ENCODE measurements at places on chromosomes 5 and 9.
A peak's percentile ranks its signal among the peaks of the same experiment; 100 is the strongest.

DNA sequence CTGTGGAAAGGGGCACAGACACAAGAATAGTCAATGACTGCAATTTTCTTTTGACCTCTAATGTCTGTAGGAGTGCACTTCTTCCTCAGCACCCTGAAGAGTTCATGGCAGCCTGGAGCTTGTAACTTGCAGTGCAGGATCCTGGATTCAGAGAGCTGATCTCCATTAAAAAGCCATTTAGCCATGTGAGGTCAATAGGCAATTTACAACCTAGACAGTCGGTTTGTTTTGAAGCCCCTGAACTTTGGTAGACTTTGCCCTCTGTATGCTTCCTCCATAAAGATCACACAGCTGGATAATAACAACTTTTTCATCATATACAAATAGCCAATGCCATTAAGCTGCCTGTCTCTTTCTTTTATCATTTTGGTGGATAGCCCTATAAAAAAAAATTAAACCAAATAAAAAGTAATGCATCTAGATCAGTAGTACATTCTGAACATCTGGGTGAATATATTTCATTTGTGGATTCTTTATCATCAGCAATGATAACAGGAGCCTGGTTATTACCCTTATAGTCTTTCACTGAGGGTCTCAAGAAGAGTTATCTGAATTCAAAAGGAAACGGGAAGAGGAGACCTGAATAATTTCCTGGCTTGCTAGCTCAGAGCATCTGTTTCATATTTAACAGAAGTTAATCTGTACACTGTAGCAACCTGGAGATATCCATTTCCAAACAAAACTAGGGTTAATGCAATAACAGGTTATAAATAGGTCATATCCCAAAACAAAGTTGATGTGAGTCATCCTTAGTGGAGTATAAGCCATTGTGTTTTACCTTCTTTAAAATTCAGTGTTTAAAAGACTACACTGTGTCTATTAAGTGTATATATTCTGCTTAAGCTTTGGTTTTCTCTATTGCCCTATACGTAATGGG is 193.8 kb upstream of the ACTBL2 start:
- DNase-seq: no peak

- no peak for DNase-seq
These were observed 626.4 kb upstream of the NUDT12 start for GRCh38 chr5:104189031-104189430.

DNA sequence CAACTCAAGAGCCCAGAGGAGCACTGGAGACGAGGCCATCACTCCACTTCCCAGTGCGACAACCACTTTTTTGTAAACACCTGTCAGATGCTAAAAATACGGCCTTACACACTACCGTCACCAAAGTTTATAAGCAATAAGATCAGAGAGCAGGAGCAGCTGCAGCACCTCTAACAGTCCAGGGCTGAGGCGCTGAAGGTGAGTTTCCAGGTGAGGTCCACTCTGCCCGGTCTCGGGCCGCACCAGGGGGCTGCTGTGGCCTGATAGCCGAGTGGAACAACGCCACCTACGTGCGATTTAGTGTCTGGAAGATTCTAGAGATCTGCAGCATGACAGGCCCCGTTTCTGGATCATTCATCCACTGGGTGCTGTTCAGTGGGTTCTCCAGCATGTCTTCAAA is 25.8 kb upstream of the CAMSAP1 start:
- DNase-seq: no peak

GRCh38 chr9:76414661-76415060 is 20.4 kb upstream of the RFK start:
- DNase-seq: no peak

GRCh38 chr5:74476046-74476818 is 164.3 kb downstream of the ENC1 start:
- DNase-seq: no peak

GRCh38 chr9:92605224-92605623 is 64.7 kb downstream of the IPPK start:
- DNase-seq: no peak

- DNase-seq: no peak
These were observed 7.7 kb downstream of the SPINK9 start for GRCh38 chr5:148343046-148343407.

GRCh38 chr5:146516151-146516475 is at the start of gene GPR151:
Gene GPR151 (minus strand): TSS chr5:146516190. CDS start chr5:146516113, 77 bp downstream.
- DNase-seq: no peak

- DNase-seq: no peak
These were observed 1.5 kb downstream of the PIP5K1B start for GRCh38 chr9:68706363-68707201.

DNA sequence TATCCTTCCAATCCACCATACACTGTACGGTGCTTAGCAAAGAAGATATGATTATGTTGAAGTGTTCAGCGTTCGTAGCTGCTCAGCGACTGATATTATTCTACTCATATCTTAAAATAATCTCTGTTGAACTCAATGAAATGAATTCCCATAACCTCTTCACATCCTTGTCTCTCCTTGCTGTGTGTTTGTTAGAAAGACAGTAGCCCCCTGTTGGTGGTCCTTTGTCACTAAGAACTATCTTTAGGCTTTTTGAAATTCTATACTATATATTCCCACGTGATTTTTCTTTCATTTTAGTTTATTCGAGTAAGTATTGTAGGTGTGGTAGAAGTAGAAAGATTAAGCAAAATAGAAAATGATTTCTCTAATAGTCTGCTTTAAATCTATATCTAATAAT is 762.8 kb upstream of the WWC1 start:
- no peak for DNase-seq

- DNase-seq: no peak
These were observed 242.1 kb downstream of the HCN1 start for GRCh38 chr5:45454114-45454513.

DNA sequence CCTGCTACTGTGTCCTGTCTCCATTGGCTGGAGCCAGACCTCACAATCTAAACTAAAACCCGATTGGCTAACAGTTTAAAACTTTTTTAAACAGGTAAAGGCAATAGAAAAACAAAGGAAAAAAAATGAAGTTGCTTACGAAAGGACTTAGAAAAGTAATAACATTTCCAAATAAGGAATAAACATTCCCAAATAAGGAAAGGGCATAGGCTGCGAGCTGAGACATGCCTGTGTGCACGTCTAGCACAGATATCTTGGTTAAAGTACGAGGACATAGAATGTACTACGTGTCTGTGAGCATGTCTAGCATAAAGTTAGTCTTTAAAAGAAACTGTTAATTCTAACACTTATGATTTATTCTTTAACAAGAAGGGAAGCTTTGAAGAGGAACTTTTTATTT is 15.3 kb upstream of the FAM120A start:
- no peak for DNase-seq

DNA sequence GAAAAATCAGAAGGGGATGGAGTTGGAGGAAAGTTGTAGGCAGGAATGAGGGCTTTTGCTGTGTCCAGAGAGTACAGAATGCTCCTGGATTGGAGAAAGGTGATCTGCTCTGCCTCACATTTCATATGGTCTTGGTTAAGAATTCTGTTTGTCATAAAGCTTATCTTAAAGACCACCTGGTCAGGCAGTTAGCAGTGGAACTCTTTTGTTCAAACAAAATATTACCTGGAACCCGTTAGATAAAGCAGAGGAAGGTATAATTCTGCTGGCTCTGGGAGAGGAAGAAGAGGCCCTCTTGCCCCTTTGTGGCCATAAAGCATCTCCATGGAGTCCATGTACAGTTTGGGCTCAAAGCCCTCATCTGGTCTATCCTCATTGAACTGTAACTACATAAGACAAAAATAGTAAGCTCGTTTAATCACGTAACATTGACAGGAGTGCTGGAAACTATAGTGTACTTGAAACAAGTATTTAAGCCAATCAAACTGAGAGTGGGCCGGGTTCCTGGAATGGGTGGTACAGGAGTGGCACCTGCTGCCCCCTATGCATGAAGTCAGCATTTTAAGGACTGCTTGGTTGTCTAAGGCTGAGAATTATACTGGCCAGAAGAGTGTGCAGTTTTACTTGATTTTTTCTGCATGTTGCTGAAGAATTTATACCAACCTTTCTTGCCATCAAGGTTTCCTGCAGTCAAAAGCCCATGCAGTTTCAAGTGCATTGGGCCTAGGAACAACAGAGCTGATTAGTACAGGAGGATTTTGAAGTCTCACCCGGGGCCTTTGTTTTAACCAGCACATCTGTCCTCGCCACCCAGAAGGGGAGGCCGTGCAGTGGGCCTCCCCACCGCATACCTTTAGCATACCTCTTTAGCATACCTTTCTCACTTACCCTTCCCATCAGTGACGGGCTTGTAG is 39.9 kb downstream of the STXBP1 start:
- no peak for DNase-seq

GRCh38 chr9:133347515-133347984 is 381 bp downstream of the MED22 start:
- no peak for DNase-seq

GRCh38 chr9:128034821-128035652 is 32.1 kb downstream of the NAIF1 start:
- DNase-seq: peak; percentile 85

DNA sequence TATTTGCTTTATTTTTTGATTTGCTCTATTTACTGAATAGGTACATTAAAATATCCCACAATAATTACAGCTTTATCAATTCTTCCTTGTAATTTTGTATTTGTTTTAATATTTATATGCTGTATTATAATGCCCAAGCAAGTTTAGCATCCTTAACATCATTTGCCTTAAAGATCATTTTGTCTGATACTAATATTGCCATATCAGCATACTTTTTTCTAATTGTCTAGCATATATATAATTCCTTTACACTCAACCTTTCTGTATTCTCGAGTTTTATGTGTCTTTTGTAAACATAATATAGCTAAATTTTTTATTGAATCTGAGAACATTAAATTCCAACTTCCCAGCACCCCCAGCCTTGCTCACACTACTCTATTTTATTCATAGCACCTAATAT is 64.7 kb downstream of the P4HA2 start:
- DNase-seq: no peak

- DNase-seq: no peak
These were observed 342.2 kb downstream of the ARHGEF28 start for GRCh38 chr5:73968246-73968645.

GRCh38 chr5:95076395-95077185 is 208.3 kb downstream of the MCTP1 start:
- no peak for DNase-seq

- no peak for DNase-seq
These were observed 118.5 kb downstream of the DAB2IP start for GRCh38 chr9:121769939-121770338.

DNA sequence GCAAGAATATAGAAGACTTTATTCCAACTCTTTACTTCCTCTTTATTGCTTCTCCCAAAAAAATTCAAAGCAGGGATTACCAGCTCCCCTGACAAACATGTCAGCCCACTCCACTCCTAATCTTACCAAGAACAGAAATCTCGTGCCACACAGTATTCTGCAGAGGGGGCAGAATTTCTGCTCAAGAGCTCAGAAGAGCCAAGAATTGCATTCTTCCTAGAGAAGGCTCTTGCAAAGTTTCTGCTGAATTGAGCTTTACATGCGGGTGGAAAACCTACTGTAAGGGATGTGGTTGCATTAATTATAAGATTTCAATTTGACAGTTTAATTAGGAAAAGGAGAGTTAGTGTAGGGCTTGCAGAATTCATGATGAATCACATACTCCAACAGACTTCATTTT is 428.5 kb downstream of the CETN3 start:
- DNase-seq: no peak

DNA sequence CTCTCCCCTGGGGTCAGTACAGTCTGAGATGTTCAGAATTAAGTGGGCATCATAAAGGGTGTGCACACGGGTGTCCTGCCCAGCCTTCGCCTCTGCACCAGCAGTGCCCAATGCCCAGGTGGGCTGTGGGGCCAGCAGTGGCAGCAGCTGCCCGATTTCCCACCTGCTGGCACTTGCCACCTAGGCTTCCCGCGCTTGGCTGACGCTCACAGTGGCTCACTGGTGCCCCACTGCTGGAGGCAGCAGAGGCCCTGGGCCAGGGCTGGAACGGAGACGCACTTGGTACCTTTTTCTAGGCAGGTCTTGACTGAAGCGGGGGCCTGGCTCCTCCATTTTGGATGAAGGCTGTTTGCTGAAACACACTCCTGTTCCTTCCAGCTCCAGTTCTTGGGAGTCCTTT is 17.0 kb downstream of the MRNIP start:
- no peak for DNase-seq

DNA sequence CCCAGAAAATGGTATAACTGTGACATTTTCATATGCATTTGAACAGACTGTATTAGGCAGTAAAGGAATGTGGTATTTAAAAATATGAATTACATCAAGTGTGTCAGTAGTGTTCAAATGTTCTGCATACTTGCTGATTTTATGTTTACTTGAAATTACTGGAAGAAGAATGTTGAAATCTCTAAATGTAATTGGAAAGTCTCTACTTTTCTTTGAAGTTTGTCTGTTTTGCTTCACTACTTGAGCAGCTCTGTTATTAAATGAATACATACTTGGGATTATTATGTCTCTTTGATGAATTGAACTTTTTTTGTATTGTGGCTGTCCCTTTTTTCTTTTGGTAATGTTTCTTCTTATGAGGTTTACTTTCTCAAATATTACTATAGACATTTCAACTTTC is 205.6 kb downstream of the TAF11L14 start:
- no peak for DNase-seq

GRCh38 chr9:138112090-138112748 is 234.6 kb downstream of the CACNA1B start:
- DNase-seq: peak; percentile 38

- DNase-seq: no peak
These were observed 518.3 kb upstream of the ITGA1 start for GRCh38 chr5:52269401-52269800.

DNA sequence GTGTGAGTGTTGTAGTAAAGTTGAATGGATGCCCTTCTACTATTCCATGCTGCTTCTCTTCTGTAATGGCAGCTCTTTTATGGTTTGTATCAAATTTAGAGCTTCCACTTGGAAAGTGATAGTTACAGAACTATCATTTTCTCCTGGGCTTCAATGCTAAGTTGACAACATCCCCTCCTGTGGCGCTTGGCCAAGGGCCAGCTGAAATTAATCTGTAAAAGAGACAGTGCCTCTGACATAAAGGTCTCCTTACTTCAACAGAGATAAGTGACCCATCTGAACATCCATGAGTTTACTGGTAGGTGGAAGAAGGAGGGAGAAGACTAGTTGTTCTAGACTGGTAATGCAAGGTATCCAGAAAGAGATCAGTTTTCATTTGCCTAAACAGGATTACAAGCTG is 39.7 kb downstream of the CHSY3 start:
- DNase-seq: no peak

DNA sequence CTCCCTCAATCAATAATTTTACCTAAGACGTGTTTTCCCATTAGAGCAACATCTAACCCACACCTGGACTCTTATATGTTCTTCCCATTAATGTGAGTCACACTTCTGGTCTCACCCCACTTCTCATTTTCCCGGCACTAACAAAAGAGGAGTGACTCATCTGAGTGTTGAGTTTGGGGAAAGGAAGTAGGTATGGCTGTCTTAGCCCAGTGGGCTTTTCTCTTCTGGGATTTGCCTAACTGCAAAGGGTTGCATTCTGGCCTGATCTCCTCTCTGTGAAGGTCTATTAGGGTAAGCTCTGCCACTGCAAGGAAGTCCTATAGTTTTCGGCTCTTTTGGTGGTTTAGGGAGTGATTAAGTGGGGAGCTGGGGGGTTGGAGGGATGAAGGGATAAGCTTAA is 195.6 kb downstream of the KIAA0825 start:
- DNase-seq: no peak

GRCh38 chr9:123548741-123549545 is 192.9 kb downstream of the CRB2 start:
- DNase-seq: peak; percentile 69

- peak; percentile 77 for DNase-seq
These were observed 14.3 kb downstream of the MCCC2 start for GRCh38 chr5:71601222-71602026.

All from activated CD8-positive, alpha-beta memory T cell treated with anti-CD3 and anti-CD28 coated beads for 24 hours (primary cell).